ENCODE measurements at places on chromosomes 5 and 9.

GRCh38 chr9:78557540-78557939 lies 260.6 kb downstream of the PSAT1 start:
- ATAC-seq, result no peak

DNA sequence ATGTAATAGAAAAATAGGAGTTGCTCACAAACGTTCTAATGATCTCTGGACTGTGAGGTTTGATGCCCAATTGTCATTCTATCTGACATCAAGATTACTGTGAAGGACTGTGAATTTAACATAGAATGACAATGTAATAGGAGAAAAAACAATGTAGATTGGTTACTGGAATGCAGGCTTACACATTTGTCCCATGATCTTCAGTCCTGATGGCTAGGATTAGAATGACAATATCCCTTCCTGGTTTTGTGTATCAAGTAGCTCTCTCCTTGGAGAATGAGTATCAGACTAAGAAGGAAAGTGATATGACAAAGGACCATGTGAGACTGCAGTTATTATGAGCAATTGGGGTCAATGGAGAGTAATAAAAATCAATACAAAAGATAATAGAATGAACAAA lies 862.2 kb upstream of the C9orf72 start:
- ATAC-seq, result no peak

DNA sequence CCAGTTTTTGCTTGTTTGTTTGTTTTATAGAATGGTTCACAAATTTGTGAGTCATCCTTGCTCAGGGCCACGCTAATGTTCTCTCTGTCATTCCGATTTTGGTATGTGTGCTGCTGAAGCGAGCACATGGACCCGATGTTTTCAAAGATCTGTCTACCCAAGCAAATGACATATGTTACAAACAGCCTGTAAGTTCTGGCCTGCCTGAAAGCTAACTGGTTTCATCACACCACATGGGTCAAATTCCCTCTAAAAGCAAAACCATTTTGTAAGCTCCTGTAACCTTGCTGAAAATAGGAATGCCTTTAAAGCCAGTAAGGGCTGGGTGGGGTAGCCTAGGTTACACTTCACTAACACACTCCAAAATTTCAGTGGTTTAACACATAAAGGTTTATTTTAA lies 25.4 kb downstream of the DMRT3 start:
- ATAC-seq, result no peak

DNA sequence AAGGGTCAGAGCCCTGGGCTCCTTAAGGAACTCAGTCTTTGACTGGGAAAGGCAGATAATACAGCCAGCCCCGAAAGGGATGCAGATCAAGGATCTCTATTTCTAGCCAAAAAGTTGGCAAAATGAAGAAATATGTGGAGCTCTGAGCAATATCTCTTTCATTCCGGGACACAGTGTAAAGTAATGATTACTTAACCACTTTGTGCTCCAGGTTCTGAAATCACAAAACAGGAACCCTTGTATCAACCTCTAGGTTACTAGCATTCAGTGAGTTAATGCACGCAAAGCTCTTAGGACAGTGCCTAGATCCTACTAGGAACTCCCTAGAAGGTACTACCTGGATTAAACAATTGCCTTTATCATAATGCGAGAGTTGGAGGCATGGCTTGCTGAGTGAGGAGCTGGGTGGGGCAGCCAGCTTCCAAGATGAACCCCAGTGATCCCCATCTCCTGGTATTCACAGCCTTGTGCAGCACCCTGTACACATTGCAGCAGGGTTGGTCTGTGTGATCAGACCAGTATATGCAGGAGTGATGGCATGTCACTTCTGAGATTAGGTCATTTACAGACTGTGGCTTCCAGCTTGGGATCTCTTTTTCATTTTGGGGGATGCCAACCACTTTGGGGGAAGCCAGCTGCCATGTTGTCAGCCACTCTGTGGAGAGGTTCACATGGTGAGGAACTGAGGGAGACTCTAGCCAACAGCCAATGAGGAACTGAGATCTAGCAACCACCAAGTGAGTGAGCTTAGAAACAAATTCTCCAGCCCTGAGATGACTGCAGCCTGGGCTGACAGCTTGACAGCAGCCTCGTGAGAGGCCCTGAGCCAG lies 103.1 kb upstream of the SLC44A1 start:
- ATAC-seq, result peak; percentile 80

DNA sequence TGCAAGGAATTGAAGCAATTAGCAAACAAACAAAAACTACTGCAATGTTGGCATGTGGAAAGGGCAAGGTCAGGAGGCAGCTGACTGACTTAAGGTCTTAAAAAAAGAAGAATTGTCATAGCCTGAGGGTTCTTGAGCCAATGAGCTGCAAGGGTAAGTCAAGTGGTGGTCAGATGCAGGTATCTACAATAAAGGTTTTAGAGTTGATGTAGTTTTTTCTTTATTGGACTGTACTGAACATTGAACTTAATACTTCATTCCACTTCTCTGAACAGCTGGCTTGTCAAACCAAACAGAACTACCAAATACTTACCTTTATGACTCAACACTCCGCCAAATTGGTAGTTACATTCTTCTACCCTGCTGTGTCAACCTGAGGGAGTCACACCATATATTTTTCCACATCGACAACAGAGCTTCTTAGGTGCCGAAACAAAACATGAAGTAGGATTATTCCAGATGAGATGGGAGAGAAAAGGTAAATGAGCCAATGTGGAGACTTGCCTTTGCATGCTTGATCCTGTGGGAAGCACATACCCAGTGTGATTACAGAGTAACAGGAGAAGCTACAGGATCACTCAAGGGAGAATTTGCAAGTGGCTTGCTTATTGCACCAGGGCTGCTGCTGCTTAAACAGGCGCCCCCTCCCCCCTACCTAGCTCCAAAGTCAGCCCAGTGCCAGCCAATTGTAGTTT lies 35.3 kb downstream of the EQTN start:
- ATAC-seq, result no peak

DNA sequence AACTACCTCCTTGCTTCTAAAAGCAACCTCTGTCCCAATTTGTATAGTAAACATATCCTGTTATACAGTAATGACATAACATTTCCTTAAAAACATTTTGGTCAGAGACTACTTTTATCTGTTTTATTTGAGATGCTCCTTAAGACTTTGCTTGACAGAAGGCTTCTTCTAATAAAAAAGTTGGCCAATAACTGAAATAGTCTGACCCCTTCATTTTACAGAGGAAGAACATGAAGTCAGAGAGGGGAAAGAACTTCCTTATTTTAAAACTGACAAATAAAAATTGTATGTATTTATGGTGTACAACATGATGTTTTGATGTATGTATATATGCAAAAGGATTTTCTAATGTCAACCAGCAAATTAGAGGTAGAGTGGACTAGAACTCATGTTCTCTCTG lies 35.8 kb upstream of the SPARC start:
- ATAC-seq, result no peak

- no peak for ATAC-seq
Measured at GRCh38 chr9:33307067-33307466, 16.8 kb downstream of the NFX1 start.

GRCh38 chr9:124399968-124400940 lies 15.0 kb downstream of the PSMB7 start:
- ATAC-seq, result no peak

DNA sequence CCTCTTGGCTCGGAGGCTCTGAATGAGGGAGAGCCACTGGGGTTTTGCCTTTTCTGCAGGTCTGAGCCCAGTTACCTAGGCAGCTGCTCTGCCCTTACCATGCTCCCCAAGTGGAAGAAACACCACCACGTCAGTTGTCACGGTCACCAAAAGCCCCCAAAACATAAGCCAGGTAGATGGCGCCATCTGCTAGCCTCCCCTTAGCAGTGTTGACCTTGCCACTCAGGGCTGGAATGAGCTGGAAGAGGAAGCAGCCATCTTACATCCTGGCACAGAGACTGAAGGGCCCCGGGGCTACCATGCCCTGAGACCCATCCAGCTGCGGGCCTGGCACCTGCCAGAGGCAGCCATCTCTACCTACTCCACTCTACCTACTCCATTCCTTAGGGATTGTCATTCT lies 7.4 kb downstream of the ZER1 start:
- no peak for ATAC-seq

DNA sequence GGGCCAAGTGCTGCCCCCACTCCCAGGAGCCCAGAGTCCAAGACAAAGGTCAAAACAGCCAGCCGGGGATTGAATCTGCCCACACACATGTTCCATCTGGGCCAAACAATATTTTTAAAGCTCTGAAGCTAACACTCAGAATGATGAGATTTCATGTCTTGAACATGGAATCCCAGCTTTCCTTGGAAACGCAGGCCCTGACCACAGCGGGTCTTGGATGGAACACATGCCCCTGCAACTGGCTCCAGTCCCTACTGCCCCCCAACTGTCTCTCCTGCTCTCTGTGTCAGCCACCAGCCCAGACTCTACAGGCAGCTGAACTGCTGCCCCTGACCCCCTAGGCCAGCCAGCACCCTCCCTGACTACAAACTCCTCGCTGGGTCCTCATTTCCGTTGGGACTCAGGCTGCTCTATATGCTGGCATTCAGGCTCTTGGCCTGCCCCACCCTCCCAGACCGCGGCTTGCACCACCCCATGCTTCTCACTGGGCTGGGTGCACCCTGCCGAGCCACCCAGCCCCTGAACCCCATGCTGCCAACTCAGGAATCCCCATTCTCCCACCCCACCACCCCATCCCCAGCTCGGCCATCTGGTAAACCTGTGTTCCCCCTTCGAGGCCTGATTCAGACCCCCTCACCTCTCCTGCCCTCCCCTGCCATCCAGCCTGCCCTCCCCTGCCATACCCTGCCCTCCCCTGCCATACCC lies 71.7 kb downstream of the ADAMTS2 start:
- no peak for ATAC-seq

DNA sequence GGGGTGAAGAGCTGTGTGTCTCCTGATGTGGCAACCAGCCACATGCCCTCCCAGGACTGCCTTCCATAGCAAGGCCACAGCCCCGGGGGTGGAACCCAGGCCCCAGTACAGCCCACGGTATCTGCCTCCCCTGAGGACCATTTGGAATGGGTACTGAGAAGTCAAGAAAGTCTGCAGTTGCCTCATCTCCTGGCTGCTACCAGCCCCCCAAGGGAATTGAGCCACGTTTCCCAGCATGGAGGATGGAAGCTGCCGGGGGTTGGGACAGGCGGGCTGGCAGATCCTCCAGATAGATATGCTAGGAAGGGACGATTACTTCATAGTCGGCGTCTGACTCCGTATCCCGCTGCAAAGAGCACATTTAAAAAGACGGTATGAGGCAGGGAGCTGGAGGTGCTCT lies 5.5 kb upstream of the DMRT2 start:
- no peak for ATAC-seq

DNA sequence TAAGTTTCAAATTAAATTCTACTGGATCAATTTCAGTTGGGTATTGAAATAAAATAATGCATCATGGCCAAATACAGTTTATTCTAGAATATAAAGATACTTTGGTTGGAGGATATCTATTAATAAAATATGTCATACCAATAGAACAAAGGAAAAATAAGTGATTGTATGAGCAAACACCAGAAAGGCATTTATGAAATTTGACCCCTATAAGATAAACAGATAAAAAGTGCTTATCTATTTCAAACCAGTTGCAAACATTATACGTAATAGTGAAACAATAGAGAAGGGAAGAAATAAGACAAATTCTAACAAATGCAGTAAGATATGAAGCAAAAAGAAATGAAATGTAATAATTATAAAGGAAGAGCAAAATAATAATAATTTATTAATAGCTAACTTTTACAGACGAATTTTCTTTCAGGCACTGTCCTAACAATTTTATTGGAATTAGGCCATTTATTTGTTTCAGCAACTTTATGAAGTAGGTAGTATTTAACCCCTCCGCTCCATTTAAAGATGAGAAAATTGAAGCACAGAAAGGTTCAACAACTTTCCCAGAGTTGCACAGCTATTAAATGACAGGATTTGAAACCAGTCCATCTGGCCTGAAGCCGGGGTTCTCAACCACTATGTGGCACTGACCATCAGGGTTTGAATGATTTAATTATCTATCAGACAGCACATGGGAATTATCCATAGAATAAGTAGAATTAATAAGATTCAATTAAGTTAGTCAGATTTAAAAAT lies 20.8 kb downstream of the ANKRD55 start:
- ATAC-seq, result no peak

- ATAC-seq, result peak; percentile 90
Measured at GRCh38 chr5:79416499-79416898, 97.4 kb downstream of the HOMER1 start.

GRCh38 chr9:13963005-13963653 lies 350.8 kb downstream of the NFIB start:
- ATAC-seq, result peak; percentile 65

GRCh38 chr9:132946631-132947295 lies 2.3 kb upstream of the TSC1 start:
- no peak for ATAC-seq

GRCh38 chr5:96957254-96958049 lies 21.6 kb downstream of the LNPEP start:
- ATAC-seq, result peak; percentile 71

- ATAC-seq, result no peak
Measured at GRCh38 chr9:14797435-14797834, 74.9 kb upstream of the CER1 start.

DNA sequence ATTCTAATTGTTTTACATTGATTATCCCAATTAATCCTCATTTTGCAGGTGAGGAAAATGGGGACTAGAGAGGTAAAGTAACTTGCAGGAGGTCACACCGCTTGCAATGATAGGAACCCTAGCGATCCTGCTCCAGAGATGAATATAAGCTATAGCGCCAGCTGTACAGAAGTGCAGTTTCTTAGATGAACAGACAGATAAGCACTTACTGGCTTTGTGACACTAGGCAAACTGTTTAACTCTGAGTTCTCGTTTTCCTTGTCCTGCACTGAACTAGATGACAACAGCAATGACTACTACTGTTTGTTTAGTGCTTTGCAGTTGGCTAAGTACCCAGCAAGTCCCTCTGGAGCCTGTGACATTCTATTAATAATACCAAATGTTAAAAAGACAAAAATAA lies 11.1 kb downstream of the LHX6 start:
- ATAC-seq, result no peak

DNA sequence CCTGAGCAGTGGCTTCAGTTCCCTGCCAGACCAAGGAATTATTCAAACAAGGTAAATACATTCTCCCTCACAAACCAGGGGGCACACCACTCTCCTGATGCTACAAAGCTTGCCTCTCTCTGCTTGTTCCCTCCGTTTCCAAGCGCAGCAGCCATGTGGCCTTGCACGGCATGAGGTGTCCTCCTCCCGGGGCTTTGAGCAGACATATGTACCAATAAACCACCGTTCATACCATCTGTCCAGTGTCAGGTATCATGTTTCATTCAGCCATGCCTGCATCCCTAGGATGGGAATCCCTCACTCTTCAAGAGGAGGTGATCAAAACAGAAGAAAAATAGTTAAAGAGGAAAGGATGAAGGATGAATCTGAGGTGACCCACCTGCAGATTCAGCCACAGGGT lies 282.7 kb downstream of the ENC1 start:
- no peak for ATAC-seq
